Tibial nerve (tissue), 4 donors: ENCODE measurements at places on chromosomes 1 and 21. TPM values are rescaled to one million over a fixed set of nuclear protein-coding genes. Genes with fewer than 3 reads are reported as not detected.

RBP7 gene
- total RNA-seq, result 17.2 TPM

RPS6KC1 gene
- total RNA-seq, result 25.8 TPM

CAMK1G gene
- not detected for total RNA-seq

C1QA gene
- total RNA-seq, result 189 TPM

TMEM69 gene
- total RNA-seq, result 10.2 TPM

CCDC24 gene
- total RNA-seq, result 9.4 TPM

IL23R gene
- not detected for total RNA-seq

NCAM2 gene
- total RNA-seq, result 15.1 TPM

OR2L3 gene
- total RNA-seq, result not detected
